Bronchial epithelial cell (primary cell): ENCODE measurements at places on chromosomes 12 and 14.

- no peak for DNase-seq
Measured at GRCh38 chr12:24071842-24072241, 122.4 kb upstream of the SOX5 start.

DNA sequence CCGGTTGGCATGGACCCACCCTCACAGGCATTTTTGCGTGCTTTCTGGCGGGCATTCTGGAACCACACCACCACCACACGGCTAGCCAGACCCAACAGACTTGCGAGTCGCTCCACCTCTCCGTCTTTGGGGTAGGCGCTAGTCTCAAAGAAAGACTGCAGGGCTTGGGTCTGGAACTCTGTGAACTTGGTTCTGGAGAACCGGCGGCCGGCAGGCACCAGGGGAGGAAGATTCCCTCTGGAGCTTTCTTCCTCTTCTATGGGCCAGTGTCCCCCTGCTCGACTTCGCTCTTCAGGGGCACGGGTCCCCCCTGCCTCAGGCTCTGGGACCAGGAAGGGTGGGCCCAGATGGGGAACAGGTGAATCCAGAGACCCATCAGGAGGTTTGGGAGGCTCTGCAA lies 26.6 kb downstream of the ZFHX2 start:
- DNase-seq, result no peak

GRCh38 chr12:113469949-113470743 lies 1.5 kb downstream of the LHX5 start:
- no peak for DNase-seq

GRCh38 chr12:106045251-106045674 lies 93.5 kb downstream of the NUAK1 start:
- DNase-seq, result no peak

DNA sequence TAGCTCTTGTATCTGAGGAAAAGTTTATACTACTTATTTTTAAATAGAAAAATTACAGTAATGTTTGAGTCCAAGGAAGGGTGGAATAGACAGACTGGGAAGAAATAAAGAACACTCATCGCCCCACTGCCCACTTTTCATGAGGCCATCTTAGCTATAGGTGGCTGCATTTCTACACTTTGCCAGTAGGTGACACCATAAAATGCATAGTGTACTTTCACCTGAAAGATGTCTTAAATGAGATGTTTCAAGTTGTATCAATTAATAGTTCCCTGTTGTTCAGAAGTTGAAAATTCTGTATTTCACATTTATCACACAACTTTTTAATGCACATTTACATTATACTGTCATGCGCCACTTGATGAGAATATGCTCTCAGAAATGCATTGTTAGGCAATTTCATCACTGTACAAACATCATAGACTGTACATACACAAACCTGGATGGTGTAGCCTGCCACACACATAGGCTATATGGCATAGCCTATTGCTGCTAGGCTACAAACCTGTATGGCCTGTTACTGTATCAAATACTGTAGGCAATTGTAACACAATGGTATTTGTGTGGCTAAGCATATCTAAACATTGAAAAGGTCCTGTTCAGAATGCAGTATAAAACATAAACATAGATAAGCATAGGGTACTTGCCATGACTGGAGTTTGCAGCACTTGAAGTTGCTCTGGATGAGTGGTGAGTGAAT lies 27.6 kb downstream of the PMCH start:
- peak; percentile 49 for DNase-seq

DNA sequence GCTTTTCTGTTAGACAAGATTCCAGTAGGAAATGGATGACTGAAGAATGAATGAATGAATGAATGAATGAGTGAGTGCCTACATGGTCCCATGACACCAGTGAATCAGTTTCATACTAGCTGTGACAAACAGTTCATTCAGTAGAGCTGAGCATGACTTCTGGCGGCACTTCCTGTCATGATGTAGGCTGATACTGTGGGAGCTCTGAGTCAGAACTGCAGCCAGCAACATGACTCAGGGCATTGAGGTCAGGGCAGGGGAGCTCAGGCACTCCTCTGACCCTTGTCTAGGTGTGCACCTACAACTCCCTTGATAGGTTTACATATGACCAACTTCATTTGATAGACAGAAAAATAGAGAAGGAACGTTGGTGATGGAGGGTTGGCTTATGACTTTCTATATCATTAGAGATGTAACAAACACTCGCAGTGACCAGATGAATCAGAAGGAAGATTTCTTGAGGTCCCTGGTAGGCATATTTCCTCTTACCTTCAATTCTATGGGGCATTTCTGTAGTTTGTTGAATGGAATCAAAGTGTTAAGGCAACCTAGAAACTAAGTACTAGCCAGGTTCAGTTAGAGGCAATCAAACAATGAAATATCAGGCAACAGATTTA lies 139.3 kb upstream of the ARHGAP5 start:
- DNase-seq, result peak; percentile 99

GRCh38 chr14:65371784-65372183 lies 40.7 kb upstream of the FUT8 start:
- DNase-seq, result no peak

DNA sequence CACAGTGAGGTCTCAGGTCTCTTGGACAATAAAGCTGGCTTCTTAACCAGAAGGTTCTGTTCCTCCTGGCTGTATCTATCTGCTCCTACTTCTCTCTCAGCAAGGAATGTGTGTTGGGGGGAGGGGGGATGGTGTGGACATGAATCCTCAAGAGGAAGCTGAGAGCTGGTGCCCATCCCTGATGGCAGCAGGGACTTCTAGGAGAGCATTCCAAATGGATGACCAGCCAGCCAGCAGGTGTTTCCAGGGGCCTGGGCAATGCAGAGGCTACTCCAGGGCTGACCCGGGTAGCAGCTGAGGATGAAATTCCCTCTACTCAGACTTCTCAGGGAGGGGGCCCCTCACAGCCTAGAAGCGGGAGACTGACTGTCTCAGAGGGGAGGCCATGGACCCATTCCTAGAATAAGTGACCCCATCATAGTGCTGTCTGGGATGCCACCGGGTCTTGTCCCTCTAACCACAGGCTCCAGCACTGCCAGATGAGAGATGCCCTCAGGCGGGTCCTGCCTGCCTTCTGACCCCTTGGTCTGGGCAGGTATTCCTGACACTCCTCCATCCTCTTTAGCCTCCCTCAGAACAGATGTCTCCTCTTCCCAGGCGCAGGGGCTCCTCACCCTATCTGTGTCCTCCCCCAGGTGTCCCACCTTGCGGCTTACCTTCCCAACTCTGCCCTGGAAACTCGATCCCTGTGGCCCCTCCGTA lies 1.2 kb downstream of the RAB15 start:
- no peak for DNase-seq

GRCh38 chr12:72197790-72198189 lies 74.4 kb upstream of the TRHDE start:
- DNase-seq, result no peak

DNA sequence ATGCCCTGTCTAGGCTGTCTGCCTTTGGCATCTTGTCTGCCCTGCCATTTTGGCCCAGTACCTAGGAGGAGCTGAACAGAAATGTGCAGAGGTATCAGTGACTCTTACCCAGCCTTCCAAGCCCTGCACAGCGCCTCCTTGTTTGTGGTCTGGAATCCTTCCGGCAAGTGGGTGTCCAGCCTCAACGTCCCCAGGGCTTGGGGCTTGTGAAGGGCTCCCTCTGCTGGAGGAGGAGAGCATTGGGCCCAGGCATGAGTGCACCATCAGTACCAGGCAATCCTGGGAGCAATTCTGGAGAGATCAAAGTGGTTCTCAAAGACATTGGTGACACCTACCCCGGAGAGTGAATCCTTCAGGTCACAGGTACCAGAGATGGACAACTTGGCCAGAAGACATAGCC lies 2.4 kb upstream of the TCL1B start:
- DNase-seq, result no peak

GRCh38 chr12:119036878-119037825 lies 55.8 kb downstream of the SRRM4 start:
- no peak for DNase-seq

- DNase-seq, result peak; percentile 89
Measured at GRCh38 chr12:47556261-47557030, 149.4 kb downstream of the RPAP3 start.

- DNase-seq, result no peak
Measured at GRCh38 chr12:100141998-100142850, 450 bp downstream of the BLTP3B start.

DNA sequence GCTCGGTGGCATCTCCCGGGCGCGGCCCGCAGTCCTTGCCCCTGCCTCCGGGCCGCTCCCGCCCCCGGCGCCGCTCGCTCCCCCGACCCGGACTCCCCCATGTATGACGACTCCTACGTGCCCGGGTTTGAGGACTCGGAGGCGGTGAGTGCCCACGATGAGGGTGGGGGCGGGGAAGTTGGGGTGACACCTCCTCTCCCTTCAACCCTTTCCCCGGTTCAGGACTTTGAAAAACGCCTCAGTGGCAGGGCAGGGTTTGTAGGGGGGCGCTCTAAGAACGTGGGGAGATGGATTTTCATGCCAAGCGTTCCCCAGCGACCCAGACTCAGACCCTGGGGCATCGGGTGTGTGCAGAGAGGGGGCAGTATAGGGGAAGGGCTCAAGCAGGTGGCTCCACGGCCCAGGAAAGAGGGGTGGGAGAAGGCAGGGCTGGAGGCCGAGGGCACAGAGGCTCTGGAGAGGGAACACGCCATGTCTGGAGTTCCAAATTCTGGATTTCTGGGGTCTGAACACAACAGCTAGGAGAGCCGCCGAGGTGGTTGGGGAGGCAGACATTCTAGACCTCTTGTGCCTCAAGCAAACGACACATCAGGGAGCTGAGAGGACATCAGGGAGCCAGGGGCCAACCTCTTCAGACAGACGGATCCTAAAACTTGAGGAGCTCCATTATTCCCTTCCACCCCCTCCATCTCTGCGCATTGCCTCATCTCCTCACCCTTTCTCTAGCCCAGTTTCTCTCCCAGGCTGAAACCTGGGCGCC lies 715 bp downstream of the CACNB3 start:
- DNase-seq, result no peak

- DNase-seq, result no peak
Measured at GRCh38 chr14:61257469-61258057, 23.6 kb downstream of the TMEM30B start.

DNA sequence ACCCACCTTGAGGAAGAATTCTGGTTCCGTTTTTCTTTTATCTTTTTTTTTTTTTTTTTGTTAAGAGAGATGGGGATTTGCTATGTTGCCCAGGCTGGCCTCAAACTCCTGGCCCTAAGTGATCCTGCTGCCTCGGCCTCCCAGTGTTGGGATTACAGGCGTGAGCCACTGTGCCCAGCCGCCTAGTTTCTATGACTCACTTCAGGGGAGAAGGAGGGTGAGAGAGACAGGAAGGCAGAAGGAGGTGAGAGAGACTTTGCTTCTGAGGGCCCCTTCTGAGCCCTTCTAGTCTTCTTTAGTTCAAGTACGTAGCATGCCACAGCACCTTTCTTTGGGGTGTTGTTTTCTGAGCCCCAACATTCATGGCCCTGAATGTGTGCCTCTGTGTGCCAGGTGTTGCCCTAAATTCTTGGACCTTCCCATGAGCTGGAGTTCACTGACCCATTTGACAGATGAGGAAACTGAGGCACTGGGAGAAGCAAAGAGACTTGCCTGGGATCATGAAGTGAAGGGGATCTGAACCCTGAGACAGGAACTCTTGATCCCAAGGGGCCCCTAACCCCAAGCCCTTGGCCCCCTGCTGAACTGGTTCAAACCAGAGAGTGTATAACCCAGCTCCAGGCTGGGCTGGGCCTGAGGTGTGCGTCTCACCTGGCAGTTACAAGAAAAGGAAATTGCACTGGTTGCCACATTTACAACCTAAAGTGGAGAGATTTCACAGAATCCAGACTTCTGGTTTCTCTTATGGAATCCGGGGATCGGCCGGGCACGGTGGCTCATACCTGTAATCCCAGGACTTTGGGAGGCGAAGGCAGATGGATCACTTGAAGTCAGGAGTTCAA lies 20.8 kb downstream of the SH2B3 start:
- DNase-seq, result no peak

DNA sequence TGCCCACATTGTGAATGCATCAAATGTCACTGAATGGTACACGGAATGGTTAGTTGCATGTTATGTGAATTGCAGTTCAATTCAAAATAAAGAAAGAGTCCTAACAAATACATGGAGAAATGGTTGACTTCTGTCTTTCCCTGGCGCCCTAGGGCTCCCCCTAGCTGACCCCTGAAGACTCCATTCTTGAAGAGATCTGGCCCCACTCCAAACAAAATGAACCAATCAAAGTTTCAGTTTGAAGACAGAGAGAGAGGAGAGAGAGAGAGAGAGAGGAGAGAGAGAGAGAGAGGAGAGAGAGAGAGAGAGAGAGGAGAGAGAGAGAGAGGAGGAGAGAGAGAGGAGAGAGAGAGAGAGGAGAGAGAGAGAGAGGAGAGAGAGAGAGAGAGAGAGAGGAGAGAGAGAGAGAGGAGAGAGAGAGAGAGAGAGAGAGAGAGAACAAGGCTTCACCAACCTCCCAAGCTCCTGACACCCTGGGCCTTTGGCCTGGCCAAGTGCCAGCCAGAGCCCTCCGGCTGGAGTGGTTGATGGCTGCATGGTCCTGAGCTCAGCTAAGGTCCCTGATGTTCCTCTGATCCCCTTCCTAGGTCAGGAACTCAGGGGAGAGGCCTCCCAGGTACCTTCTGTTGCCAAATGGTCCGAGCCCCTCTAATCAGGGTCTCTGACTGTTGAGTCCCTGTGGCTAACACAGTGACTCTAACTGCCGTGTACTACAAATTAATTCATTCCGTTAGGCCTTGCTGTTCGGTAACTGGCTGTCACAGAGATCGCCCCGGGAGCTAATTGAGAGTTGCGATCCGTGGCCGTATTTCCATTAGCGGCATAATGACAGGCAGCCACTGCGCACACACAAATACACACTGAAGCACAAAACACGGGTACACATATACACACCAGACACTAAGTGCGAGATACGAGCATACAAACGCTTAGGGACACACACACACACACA lies 188.8 kb downstream of the ESRRB start:
- no peak for DNase-seq

GRCh38 chr14:74763803-74764531 lies 851 bp downstream of the YLPM1 start:
- peak; percentile 66 for DNase-seq

- DNase-seq, result no peak
Measured at GRCh38 chr12:96143827-96144565, 50.2 kb upstream of the ELK3 start.

DNA sequence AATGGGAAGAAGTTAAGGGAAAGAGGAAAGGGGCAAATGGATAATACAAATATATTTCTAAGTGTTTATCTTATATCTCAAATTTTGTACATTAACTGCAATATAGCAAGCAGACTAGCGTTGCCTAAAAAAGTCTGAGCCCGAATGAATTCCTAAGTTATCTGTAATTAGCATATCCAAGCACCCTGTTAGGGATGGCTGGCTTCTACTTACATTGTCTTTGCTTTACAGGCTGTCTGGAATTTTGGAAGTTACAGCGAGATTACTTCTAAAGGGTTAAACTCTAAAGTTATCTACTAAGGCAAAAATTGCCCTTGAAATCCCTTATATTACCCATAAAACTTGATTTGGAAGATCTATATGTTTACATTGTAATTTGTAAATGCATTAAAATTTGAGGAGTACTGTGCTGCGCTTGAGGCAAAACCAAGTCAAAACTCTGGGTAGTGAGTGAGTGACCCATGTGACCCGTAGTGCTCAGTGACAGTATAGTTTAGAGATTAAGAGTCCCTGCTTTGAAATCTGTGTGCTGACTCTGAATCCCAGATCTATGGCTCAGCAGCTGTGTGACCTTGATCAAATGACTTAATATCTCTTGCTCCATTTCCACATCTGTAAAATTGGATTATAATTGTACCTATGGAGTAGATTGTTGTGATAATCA lies 17.3 kb upstream of the LIN7A start:
- no peak for DNase-seq
